H1 (cell line): ENCODE measurements at places on chromosomes 12 and 14. TPM values are rescaled to one million over a fixed set of nuclear protein-coding genes. Genes with fewer than 3 reads are reported as not detected.

Gene C12orf50
- polyA plus RNA-seq, result not detected in 2 replicates

Gene FSCB
- polyA plus RNA-seq, result not detected in 2 replicates

Gene DACT1
- polyA plus RNA-seq, result 3.2 and 4.7 TPM in 2 replicates

Gene CCDC177
- polyA plus RNA-seq, result 0.62 and 1.4 TPM in 2 replicates

Gene COL2A1
- 4.2 and 8.8 TPM in 2 replicates for polyA plus RNA-seq

Gene PRKD1
- 1.9 and 3.6 TPM in 2 replicates for polyA plus RNA-seq

Gene CLEC4D
- polyA plus RNA-seq, result 0.03 and 0.14 TPM in 2 replicates

Gene TMEM19
- 8.6 and 19.1 TPM in 2 replicates for polyA plus RNA-seq
